ENCODE measurements at places on chromosomes 1 and 21.

DNA sequence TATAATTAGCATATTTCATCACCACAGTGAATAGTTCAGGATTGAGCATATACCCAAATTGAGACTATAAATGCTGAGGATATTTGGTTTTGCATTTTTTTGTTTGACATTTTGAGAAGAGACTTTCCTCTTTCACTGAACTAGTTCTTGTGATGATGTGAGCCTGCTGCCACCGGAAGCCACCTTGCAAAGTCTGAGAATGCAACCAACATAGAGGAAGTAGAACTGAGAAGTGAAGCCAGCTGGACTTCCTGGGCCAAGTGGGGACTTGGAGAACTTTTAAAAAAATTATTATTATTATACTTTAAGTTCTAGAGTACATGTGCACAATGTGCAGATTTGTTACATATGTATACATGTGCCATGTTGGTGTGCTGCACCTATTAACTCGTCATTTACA lies 102.3 kb downstream of the RPE65 start:
- no peak for DNase-seq

- no peak for DNase-seq
These were observed at the start of gene SMCP for GRCh38 chr1:152878042-152878441. Gene SMCP, plus strand, starts transcription at chr1:152878322. Its CDS starts 6,101 bp downstream, at chr1:152884423.

DNA sequence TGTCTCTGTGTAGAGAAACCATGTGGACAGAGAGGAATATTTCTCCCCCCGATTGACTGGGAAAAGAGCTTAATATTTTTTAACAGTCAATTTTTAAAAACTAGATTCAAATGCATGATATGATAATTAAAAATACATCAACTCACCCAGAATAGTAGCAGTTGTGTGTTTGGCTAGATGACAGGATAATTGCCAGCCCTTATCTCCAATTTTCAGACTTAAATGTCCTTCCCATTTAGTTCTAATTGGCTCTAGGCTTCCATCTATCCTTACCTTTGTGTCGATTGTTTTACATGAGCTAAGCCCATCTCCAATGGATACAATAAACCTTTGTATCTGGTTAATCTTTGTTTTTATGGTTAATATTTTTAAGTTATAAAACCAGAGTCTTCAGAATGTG lies 23.9 kb upstream of the KIAA0040 start:
- DNase-seq: no peak

DNA sequence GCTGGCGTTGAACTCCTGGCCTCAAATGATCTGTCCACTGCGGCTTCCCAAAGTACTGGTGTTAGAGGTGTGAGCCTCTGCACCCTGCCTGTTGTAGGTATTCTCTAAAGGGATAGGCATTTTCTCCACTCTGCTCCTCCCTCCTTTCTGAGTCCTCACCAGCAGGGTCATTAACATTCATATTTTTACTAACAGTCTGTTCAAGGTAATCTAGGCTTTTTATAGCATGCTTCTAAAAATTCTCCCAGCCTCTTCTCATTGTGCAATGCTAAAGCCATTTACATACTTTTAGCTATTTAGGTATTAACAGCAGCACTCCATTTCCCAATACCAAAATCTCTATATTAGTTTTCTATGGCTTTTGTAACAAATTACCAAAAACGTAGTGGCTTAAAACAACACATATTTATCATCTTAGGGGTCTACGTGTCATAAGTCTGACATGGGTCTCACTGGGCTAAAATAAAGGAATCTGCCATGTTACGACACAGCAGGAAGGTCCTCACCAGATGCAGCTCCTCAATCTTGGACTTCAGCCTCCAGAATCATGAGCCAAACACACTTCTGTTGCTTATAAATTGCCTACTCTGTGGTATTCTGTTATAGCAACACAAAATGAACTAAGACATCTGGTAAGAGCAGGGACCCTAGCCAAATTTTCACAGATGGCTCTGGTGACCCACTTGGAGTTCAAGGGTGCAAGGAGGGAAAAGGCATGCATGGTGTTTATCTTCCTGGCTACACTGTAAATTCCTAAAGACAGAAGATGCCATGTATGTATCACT lies 2.9 kb upstream of the SLC2A7 start:
- DNase-seq: no peak

GRCh38 chr1:67687649-67688048 lies 2.6 kb downstream of the GADD45A start:
- DNase-seq: no peak

DNA sequence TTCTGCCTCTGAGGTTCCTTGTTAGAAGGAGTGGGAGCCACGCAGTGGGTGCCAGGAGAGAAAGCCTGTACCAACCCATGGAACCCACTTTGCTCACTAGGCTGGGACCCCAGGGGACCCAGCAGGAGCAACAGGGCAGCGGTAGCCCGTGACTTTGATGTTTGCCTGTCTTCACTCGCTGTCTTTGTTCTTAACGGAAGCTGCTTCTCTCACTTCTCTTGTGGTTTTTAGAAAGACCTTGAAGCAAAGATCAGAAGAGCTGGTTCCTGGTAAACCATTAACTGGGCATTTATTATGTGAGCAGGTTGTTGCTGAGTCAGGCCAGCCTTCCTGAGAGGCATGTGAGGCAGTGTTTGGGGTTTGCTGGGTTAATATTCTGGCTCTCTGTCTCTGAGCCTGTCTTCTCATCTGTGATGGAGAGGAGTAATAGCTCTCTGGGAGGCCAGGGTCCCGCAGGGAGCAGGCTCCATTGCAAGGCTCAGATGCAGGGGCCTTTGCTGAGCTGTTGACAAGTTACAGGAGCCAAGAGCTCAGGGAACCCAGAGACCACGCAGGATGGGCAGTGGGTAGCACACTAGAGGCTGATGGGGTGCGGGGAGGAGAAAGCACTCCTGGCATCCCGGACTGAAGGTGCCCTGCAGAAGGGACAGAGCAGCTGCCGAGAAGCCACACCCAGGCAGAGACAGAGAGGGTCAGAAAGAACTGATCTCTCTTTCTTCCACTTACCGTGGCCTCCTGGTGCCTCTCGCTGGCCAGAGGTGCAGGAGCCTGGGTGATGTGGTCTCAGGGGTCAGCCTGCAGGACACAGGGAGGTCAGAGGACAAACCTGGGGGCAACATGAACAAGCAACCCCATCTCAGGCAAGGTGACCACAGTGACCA lies 367.5 kb upstream of the C1orf174 start:
- no peak for DNase-seq

- no peak for DNase-seq
These were observed 16.4 kb upstream of the CAPN2 start for GRCh38 chr1:223695941-223696340.

- DNase-seq: peak; percentile 33
These were observed 683.0 kb downstream of the MATN1 start for GRCh38 chr1:30040081-30041019.

GRCh38 chr1:1981142-1981500 lies 22.5 kb downstream of the CFAP74 start:
- DNase-seq: no peak

DNA sequence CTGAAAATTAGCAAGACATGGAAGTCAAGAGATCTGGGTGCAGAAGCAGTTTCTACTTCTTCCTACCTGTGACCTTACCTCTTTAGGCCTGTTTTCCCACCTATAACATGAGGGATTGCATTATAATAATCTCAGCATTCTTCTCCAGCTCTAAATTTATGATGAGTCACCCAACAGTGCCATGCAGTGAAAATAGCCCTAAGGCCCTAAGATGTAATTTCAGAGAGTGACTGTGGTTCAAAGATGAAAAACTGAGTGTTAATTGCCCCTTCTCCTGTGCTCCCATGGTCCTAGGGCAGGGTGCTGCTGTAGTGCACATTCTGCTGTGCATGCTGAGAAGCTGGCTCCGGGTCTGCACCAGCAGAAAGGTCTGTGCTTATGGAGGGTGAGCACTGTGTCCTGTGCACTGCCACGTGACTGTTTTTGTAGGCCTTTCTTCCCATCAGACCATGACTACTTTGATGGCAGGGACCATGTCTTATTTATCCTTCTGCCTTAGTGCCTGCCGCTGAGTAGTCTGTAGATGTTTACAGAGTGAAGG lies 29.7 kb downstream of the JUN start:
- DNase-seq: no peak

DNA sequence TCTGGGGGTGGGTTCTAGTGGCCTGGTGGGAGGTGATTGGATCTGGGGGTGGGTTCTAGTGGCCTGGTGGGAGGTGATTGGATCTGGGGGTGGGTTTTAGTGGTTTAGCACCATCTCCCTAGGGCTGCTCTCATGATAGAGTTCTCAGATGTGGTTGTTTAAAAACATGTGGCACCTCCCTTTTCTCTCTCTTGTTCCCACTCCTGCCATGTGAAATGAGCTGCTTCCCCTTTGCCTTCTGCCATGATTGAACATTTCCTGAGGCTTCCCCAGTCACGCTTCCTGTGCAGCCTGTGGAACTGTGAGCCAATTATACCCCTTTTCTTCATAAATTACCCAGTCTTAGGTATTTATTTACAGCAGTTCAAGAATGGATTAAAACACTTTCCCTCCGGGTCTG lies 327.3 kb upstream of the AJAP1 start:
- no peak for DNase-seq

DNA sequence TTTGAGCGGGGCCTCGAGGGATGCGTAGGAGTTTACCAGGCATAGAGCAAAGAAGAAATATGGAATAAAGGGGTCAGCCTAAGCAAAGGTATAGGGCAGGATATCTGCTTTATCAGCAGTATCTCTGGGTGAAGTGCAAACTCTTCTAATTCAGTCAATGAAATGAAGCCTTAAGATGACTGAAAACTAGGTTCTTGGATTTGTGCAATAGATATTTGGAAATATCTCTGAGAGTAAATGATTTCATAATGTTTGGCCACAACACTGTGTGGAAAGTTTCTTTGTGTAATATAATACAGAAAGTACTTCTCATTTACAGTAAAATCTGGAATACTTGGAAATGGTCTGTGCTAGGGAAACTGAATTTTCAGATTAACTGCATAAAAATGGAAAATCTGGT lies 26.1 kb downstream of the KCNJ15 start:
- no peak for DNase-seq

- DNase-seq: no peak
These were observed 222.8 kb upstream of the ZRANB2 start for GRCh38 chr1:71303617-71304041.

DNA sequence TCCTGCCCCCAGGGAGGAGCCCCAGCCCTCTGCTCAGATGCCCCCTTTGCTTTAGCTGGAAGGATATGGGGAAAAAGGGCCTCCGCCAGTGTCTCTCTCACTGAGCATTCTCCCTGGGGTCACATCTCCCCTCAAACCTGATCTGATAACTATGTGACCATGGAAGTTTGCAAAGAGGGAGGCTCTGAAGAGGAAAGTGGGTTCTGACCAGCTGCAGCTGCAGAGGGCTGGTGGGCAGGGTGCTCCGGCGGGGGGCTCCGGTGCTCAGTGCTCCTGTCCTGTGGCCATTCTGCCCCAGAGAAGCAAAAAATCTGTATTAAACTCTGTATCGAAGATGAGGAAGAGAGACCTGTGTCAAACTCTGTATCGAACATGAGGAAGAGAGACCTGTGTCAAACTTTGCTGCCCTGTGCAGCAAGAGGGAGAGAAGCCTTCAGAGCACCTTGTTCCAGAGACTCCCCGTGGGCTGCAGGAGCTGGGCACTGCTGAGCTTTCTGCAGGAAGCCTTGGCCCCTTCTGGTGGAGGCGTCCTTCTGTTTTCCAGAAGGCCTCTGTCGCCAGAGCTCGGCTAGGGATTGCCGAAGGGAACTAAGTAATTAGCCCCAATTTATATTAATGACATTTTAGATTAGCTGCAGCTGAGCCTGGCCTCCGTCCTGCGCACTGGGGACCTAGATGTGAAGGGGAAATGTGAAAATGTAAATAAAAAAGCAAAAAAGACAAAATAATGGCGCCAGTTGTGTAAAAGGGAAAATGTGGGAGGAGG lies 186.2 kb upstream of the C1orf174 start:
- no peak for DNase-seq

GRCh38 chr21:41956926-41957729 lies 3.3 kb upstream of the C2CD2 start:
- DNase-seq: no peak

DNA sequence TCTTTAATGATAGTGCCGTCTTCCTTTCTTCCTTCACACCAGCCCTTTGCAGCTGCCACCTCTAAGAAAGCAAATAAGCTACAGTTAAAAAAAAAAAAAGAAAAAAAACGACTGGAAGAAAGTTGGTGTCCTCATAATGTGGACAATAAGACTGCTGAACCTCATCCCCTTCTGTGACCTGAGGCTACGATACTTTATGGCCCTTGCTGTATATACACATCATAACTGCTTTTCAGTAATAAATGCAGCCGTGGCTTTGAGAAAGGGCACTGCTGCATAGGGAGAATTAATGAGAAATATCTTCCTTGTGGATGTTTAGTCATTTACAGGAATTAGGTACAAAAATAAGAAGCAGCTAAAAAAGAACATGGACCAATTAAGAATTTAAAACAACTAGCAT lies 333.8 kb upstream of the ADGRL2 start:
- no peak for DNase-seq

DNA sequence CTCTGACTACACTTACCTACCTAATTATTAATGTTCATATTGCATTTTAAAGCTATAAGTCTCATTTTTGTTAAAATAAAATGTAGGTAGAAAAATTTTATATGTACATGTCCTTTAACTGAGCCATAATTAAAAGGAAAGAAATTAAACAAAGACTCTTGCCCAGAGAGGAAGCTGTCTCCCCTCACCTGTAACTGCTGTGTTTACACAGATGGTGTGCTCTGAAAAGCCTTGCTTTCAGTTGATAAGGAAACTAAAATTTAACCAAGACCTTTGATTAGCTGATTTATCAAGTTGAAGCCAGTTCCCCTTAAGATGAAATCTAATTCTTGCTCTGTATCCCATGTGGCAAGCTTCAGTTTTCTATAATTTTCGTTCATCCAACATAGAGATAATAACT lies 213.5 kb downstream of the LYPLAL1 start:
- no peak for DNase-seq

DNA sequence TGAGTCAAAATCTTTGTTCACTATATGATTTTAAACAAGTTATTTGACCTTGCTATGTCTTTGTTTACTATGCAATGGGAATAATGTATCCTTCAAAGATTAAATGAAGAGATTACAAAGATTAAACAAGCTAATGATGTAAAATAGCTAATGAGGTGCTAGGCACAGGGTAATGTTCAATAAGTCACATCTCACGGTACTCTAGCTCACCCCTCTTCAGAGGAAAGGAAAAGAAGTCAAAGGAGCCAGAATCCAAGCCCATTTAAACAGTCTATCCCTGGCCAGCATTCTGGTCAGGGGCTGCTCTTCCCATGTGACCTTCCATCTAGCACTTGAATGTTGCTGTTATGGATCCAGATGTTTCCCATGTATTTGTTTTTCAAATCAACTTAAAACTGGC lies 412.4 kb upstream of the CAMK1G start:
- DNase-seq: no peak

Measured in activated CD8-positive, alpha-beta memory T cell treated with anti-CD3 and anti-CD28 coated beads for 24 hours (primary cell).